ENCODE measurements at places on chromosomes 5 and 9.
A peak's percentile ranks its signal among the peaks of the same experiment; 100 is the strongest.

DNA sequence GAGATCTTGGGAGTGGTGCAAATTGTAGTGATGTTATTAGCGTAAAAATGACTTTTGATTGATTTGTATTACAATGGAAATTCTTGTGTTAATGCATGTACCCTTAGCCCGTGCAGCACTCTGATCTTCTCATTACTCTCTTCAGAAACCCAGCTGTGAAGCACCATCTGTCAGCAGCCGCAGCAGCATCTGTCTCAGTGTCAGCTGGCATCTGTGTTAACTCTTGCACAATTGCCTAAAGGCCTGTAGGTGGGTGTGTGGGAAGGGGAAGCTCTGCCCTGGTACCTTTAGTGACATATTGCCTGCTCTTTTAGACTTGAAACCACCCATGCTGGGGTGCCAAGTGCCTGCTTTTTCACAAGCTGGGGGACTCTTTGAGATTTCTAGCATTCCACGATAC is 101.3 kb downstream of the FBXL7 start:
- no peak for DNase-seq

GRCh38 chr5:61279725-61280124 is 52.3 kb upstream of the ZSWIM6 start:
- DNase-seq, result peak; percentile 72

GRCh38 chr9:69667306-69667705 is 4.9 kb downstream of the APBA1 start:
- DNase-seq, result no peak

GRCh38 chr9:77987880-77988525 is 43.6 kb downstream of the GNAQ start:
- DNase-seq, result no peak

- no peak for DNase-seq
Observed at GRCh38 chr5:78287833-78288232, 6.7 kb downstream of the AP3B1 start.

DNA sequence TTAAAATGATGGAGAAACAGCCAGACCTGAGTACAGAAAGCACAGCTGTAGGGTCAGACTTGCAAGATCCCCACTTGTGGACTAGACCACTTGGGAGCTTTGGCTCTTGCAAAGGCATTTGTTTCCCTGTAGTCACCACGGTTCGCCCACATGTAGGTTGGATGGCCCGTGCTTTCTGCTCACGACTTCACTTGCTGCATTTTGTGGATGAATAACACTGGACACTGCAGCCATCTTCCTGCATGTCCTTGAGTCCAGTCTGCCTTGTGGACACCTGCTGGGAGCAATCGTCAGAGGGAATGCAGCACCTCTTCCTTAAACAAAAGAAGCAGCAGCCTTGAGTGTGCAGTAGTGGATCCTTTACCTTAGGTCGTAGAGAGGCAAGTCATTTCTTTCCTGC is 372.9 kb upstream of the IRX2 start:
- DNase-seq, result no peak

GRCh38 chr5:66013397-66013796 is 87.0 kb downstream of the ERBIN start:
- no peak for DNase-seq

- DNase-seq, result no peak
Observed at GRCh38 chr9:123749580-123750202, 180.2 kb downstream of the DENND1A start.

GRCh38 chr9:137000177-137000930 is 4.0 kb upstream of the CLIC3 start:
- no peak for DNase-seq

GRCh38 chr5:133273661-133274596 is 222.1 kb downstream of the HSPA4 start:
- DNase-seq, result no peak

DNA sequence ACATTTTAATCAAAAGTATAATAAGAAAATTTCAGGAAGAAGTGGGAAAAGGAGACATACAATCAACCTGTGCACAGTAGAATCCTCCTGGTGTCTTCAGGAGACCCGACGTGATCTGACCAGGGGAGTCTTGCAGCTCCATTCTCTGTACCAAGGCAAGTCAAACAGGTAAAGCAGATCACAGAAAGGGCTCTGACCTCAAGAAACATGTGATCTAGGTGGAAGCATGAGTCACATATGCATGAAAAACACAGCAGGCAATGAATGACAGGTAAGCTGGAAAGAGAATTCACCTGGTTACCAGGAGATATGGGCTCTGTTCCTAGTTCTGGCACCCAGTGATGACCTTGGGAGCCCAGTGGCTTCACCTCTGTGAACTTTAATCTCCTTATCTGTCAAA is 19.4 kb upstream of the FABP6 start:
- no peak for DNase-seq

GRCh38 chr5:120386981-120387380 is 77.1 kb upstream of the PRR16 start:
- no peak for DNase-seq

DNA sequence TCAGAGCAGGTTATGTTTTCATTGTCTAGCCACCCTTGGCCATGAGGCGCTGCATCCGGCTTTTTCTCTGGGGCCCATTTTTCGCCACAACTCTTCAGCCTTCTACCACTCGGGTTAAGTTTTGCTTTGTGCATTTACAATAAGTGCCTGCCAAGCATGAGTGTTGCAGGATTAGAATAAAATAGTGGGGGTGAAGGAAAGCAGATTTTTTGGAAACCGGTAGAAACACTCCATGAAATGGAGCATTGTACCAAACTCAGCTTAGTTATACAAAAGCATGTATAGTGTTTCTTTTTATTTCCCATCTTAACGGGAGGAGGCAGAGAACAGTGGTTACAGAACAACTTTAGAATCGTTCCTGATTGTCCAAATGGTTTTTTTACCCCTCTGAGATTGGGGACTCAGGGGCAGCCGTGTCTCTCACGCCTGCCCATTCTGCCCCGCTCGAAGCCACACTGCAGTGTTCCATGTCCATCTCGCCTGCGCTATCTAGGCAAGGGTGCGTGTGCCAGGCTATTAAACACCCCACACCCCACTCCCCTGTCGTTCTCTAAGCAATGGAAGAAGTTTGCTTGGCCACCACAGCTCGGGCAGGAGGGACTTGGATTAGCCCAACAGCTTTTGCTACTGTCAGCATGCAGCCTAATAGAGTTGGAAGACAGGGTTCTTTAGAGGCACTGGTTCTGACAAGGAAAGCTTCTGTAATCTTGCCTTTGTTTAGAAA is 268.8 kb upstream of the WWC1 start:
- DNase-seq, result no peak
